ENCODE measurements at places on chromosomes 1 and 21. TPM values are rescaled to one million over a fixed set of nuclear protein-coding genes. Genes with fewer than 3 reads are reported as not detected.

- no peaks in the 10 kb centered on the region for H3K4me1 ChIP-seq
- H3K4me3 ChIP-seq, result no peak overlapping the region
- H3K27me3 ChIP-seq, result peaks cover 7% of the 10 kb centered on the region
- no peaks in the 10 kb centered on the region for H3K36me3 ChIP-seq
- H3K27ac ChIP-seq, result no peak overlapping the region
Observed at GRCh38 chr1:14875524-14876509, 277.3 kb downstream of the KAZN start.

- peak within 1 kb of the TSS; percentile 79 for H3K4me3 ChIP-seq
- DNase-seq, result peak; percentile 92
- H3K36me3 ChIP-seq, result peaks cover 21% of the 10 kb centered on the region
- peaks cover 11% of the 10 kb centered on the region for H3K4me1 ChIP-seq
- peak within 1 kb of the TSS; percentile 72 for H3K27ac ChIP-seq
Observed at GRCh38 chr1:108199781-108200686, at the start of gene SLC25A24. TSS of gene SLC25A24 (minus strand) at chr1:108200343. CDS start at chr1:108200138, 205 bp downstream.

DNA sequence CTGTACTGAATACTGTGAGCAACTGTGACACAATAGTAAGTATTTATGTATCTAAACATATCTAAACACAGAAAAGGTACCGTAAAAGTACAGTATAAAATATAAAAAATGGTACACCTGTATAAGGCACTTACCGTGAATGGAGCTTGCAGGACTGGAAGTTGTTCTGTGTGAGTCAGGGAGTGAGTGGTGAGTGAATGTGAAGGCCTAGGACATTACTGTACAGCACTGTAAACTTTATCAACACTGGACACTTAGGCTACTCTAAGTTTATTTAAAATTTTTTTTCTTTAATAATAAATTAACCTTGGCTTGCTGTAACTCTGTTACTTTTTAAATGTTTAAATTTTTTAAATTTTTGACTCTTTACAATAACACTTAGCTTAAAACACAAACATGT lies 24.5 kb upstream of the SHCBP1L start:
- no peak overlapping the region for H3K4me3 ChIP-seq
- H3K27me3 ChIP-seq, result peaks cover 7% of the 10 kb centered on the region
- no peaks in the 10 kb centered on the region for H3K4me1 ChIP-seq

DNA sequence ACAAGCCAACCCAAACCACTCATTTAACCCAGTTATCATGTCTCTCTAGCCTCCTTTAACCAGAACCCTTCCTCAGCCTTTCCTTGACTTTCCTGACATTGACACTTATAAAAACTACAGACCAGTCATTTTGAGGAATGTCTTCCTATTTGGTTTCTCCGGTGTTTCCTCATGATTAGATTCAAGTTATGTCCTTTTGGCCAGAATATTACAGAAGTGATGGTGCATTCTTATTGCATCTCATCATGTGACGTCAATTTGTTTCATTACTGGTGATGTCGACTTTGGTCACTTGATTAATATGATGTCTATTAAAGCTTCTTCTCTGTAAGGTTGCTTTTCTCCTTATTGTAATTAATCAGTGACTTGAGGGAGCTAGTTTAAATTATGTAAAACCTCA lies 6.1 kb upstream of the RCSD1 start:
- H3K4me1 ChIP-seq, result peaks cover 50% of the 10 kb centered on the region
- H3K4me3 ChIP-seq, result no peak overlapping the region
- DNase-seq, result no peak
- no peaks in the 10 kb centered on the region for H3K27me3 ChIP-seq
- no peaks in the 10 kb centered on the region for H3K36me3 ChIP-seq
- H3K27ac ChIP-seq, result no peak overlapping the region

- H3K27me3 ChIP-seq, result 0 out of 2 replicates have a peak, but pooled peaks cover 3% of the 10 kb centered on the region
- peaks cover 67% of the 10 kb centered on the region for H3K4me1 ChIP-seq
- no peaks in the 10 kb centered on the region for H3K36me3 ChIP-seq
- H3K27ac ChIP-seq, result no peak overlapping the region
- H3K4me3 ChIP-seq, result no peak overlapping the region
Observed at GRCh38 chr1:201024625-201024998, 1.1 kb upstream of the KIF21B start.

DNA sequence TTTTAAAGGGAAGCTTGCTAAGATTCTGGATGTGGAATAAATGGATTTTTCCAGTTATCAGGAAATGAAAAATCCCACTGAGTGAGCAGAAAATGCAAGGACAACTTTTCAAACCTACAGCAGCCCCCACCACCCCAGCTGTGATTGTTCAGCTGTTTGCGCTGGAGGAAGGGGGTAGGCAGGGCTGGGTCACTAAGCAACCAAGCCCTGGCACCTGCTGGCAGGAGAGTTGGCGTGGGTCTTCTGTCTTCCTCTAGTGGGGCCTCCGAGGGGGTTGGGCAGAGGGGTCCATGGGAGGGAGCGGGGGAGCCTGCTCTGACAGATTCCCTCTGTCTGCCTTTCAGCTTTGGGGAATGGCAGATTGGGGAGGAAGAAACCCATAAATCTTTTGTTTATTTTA lies 45.3 kb downstream of the EIF2D start:
- no peak overlapping the region for H3K4me3 ChIP-seq
- H3K27ac ChIP-seq, result no peak overlapping the region
- no peaks in the 10 kb centered on the region for H3K27me3 ChIP-seq
- peaks cover 64% of the 10 kb centered on the region for H3K36me3 ChIP-seq

- H3K27ac ChIP-seq, result no peak overlapping the region
- no peak for DNase-seq
- H3K27me3 ChIP-seq, result peaks cover 38% of the 10 kb centered on the region
- no peak overlapping the region for H3K4me3 ChIP-seq
Observed at GRCh38 chr1:154845174-154845573, 24.9 kb downstream of the KCNN3 start.

DNA sequence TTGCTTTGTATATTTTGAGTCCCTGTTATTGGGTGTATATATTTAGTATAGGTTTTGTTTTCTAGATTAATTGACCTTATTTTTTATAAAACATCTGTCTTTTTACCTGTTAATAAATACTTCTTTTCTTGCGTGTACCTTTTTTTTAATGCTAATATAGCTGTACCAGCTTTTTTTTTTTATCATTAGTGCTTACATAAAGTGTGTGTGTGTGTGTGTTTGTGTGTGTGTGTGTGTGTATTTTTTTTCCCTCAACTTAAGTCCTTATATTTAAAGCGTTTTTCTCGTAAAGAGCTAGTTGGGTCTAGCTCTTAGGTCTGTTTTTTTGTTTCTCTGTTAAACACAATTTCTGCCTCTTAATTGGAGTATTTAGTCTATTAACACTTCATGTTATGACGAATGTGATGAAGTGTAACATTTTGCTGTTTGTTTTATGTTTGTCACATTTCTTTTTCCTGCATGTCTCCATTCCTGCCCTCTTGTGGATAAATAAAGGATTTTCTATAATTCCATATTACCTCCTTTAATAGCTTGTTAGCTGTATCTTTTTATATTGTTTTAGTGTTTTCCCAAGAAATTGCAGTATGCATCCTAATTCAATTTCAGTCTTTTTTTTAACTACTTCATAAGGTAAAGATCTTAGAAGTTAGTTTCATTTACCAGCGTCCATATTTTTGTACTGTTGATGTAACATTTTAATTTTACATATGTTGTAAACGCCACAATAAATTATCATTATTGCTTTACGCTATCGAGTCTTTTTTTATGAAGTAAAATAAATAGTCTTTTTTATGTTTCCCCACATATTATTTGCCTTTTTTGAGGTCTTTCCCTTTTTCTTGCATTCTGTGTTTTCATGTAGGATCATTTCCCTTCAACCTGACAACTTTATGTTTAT lies 4.3 kb downstream of the PRMT2 start:
- peaks cover 51% of the 10 kb centered on the region for H3K36me3 ChIP-seq
- H3K27ac ChIP-seq, result no peak overlapping the region
- no peak for DNase-seq
- no peaks in the 10 kb centered on the region for H3K27me3 ChIP-seq

GRCh38 chr1:3504151-3504821 lies 49.8 kb downstream of the ARHGEF16 start:
- H3K4me3 ChIP-seq, result no peak overlapping the region
- H3K4me1 ChIP-seq, result peaks cover 38% of the 10 kb centered on the region
- H3K27me3 ChIP-seq, result no peaks in the 10 kb centered on the region
- no peak for DNase-seq
- H3K36me3 ChIP-seq, result no peaks in the 10 kb centered on the region
- no peak overlapping the region for H3K27ac ChIP-seq

GRCh38 chr1:61082311-61083012 lies at the start of gene NFIA:
TSS of gene NFIA (plus strand) at chr1:61082561.
- H3K36me3 ChIP-seq, result no peaks in the 10 kb centered on the region
- peaks cover 41% of the 10 kb centered on the region for H3K4me1 ChIP-seq
- H3K27me3 ChIP-seq, result no peaks in the 10 kb centered on the region
- peak; percentile 80 for DNase-seq

DNA sequence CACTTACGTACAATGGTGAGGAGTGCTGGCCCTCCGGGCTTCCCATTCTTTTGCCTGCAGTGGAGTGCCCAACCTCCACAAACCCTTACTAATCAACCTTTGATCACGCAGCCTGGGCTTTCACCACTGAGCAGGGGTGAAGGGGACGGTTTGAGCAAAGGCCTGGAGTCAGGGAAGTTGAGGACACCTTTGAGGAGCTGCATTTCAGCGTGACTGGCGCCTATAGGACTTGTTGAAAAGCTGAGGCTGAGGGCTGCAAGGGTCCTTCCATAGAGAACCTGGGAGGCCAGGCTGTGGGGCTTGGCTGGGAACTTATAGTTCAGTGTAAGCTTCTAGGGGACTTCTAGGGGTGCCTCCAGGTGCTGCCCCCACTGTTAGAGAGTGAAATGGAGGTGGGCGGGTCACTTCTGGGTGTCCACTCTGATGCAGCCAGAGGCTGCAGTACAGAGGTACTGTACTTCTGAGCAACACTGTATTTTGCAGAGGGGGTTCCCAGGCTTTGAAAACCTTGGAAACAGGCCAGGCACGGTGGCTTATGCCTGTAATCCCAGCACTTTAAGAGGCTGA lies 9.8 kb downstream of the SYTL1 start:
- H3K4me3 ChIP-seq, result no peak overlapping the region
- H3K36me3 ChIP-seq, result peaks cover 8% of the 10 kb centered on the region
- peak; percentile 43 for DNase-seq

GRCh38 chr1:179340918-179341317 lies 24.9 kb upstream of the AXDND1 start:
- DNase-seq, result no peak
- H3K36me3 ChIP-seq, result peaks cover 32% of the 10 kb centered on the region
- no peak overlapping the region for H3K27ac ChIP-seq
- H3K4me3 ChIP-seq, result no peak overlapping the region
- H3K27me3 ChIP-seq, result no peaks in the 10 kb centered on the region

DNA sequence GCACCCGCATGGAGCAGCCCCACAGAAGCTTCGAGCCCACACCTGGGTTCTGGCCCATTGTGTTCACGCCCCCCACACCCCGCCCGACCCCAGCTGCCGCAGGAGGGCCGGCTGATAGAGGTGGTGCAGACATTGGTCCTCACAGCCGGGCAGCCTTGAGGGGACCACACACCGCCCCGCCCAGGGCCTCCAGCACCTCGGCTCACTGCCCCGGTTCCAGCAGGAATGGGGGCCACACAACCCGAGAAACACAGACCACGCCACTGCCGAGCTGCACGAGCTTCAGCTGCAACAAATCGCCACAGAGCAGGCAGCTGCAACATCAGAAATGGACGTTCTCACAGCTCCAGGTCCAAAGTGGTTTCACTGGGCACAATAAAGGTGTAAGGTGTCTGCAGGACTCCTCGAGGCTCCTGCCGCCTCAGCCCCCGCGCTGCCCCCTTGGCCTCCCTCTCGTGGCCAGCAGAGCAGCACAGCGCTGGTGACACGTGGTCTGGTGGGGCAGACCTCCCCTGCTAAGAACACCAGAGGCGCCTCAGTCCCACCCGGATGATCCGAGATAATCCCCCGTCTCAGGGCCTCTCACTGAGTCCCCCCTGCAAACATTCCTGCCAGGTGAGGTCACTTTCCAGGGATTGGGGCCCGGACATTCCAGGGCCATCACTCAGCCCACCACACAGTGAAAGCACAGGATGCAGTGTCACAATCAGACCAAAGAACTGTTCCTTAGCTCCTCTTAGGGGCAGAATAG lies 62.3 kb upstream of the ADARB1 start:
- H3K27me3 ChIP-seq, result peaks cover 67% of the 10 kb centered on the region
- no peak overlapping the region for H3K4me3 ChIP-seq
- H3K36me3 ChIP-seq, result no peaks in the 10 kb centered on the region
- no peak for DNase-seq

- DNase-seq, result no peak
- H3K4me1 ChIP-seq, result no peaks in the 10 kb centered on the region
- H3K27ac ChIP-seq, result no peak overlapping the region
- no peak overlapping the region for H3K4me3 ChIP-seq
- no peaks in the 10 kb centered on the region for H3K27me3 ChIP-seq
Observed at GRCh38 chr1:75342786-75343185, 208.6 kb downstream of the LHX8 start.

DNA sequence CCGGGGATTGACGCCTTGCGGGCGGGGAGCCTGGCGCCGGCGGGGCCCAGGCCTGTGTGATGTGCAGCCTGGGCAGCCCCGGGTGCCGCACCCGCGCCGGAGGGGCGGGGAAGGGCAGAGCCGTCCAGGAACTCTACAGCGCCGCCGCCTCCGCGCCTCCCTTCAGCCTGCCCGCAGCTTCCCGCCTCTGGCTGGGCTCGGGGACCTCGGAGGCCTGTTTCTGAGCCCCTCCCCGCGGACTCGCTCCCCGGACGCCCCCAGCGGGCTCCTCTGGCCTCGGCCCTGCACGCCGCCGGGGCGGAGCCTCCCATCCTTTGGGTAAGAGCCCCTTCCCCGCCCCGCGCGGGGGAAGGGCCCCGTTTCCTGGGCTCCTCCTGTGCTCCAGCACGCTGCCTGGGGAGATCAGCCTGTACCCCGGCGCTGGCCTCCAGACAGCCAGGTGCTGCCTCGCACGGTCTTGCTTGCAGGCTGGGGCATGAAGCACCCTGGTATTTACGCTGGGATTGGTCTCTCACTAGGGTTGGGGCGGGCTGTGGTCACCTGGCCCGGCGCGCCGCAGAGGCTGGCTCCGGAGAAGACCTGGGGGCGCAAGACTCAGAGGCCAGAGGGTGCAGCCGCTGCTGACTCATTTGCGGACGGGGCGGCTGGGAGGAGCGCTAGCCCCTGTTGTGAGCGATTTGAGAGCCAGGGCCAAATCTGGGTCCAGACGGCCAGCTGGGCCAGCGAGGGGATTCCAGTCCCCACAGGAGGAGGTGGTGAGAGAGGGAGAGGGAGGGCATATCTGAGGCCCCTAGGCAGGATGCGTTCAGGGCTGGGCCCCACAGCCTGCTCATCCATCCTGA lies 5.7 kb upstream of the ACOT11 start:
- H3K27ac ChIP-seq, result no peak overlapping the region
- H3K36me3 ChIP-seq, result no peaks in the 10 kb centered on the region
- peak; percentile 79 for DNase-seq
- peaks cover 66% of the 10 kb centered on the region for H3K27me3 ChIP-seq
- peaks cover 15% of the 10 kb centered on the region for H3K4me1 ChIP-seq
- peak overlapping the region; percentile 38 for H3K4me3 ChIP-seq

The CADM3 gene
- total RNA-seq, result not detected

The TNFRSF25 gene
- 0.49 TPM for total RNA-seq

The XKR8 gene
- 2.8 TPM for total RNA-seq

The TFF2 gene
- not detected for total RNA-seq

All from K562 (cell line).